Right cardiac atrium (tissue), 5 donors: ENCODE measurements at places on chromosomes 7 and 10. TPM values are rescaled to one million over a fixed set of nuclear protein-coding genes. Genes with fewer than 3 reads are reported as not detected.

- no peak for DNase-seq
These were observed 11.7 kb downstream of the CDHR1 start for GRCh38 chr10:84205853-84206525.

DNA sequence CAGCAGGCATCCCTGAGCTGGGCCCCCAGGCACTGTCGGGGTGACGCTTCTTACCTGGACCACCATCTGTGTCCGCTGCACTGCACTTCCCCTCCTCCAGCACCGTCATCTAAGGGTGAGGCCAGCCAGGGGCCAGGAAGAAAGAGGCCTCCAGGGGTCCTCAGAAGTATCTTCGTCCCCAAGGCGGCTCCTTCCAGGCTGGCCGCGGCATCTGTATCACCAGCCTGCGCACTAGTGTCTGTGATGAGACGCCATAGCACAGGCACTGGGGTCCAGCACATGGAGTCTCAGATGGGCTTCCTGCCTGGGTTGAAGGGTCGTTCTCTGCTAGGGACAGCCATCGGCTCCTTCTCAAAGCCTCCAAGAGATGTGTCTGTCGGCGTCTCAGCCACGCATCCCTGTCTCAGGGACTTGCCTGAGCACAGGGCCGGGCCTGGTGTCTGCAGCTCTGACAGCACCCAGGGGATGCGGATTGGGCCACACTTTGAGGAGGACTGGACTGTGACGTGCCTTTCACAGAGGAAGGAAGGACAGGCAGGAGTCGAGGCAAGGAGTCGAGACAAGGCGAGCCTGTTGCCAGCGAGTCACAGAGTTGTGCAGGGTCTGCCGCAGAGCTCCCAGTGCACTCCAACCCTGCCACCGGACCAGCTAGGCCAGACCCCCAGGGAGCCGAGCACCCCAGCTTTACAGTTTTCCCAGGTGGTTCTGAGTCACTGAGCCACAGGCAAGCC lies 101.5 kb upstream of the DIP2C start:
- peak; percentile 29 for DNase-seq

DNA sequence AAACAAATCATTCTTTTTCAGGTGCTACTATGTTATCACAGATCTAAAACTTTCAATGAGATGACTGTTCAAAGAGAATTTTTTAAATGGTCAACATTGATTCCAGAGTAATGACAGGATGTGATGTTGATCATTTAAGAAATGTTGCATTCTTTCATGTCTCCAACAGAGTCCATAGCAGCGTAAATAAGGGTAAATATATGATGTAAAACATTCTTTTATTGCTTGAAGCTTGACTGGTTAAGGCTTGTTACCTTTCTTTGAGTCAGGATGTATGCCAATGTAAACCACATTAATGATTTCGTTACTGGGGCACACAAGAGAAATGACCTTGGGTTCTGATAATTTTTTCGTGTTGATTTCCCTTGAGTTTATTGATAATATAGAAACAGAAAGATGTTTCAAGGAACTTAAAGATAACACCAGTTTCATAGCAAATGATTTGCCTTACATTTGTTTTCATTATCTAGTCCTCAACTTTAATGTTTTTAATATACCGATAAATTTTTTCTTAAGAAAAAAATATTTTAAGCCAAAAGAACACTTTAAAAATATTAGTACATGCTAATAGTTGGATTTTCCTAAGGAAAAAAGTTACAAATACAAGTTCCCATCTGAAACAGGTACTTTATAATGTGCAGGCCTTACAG lies 3.5 kb downstream of the STK17A start:
- no peak for DNase-seq

- no peak for DNase-seq
These were observed 103.6 kb downstream of the LYZL1 start for GRCh38 chr10:29392376-29393021.

Gene GIMAP2
- 8.3 TPM for total RNA-seq

- no peak for DNase-seq
These were observed 2.0 kb downstream of the BAZ1B start for GRCh38 chr7:73519867-73520672.

DNA sequence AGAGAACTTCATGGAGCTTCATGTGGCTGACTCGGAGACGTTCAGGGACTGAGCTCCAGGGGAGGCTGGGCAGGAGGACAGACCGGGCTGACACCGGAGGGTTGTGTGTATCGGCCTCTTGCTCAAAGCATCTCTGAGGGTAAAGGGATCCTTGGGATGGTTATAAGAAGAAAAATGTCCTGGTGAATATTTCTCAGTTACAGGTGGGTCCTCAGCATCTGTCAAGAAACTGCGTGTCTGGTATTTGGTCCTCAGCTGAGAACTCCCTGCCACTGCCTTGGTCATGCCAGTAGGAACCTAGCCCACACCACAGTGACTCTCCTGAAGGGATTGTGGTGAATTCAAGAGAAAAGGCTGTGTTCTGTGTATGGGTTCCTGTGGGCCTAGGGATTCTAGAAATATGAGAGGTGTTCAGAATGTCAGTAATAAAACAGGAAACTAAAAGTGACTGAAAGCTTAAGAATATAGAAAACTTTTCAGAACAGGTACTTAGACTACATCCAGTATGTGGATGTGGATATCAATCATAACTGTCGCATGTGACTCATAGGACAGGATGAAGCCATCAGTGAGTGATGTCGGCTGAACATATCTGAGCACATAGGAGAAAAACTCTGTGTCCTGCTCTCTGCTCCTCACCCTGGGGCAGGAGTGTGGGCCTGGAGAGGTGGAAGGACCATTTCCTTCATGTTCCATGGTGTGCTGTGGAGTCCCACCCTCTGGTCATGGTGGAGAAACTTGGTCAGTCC lies 28.4 kb downstream of the MBL2 start:
- no peak for DNase-seq

GRCh38 chr7:40516376-40516775 lies 381.6 kb downstream of the SUGCT start:
- no peak for DNase-seq

- DNase-seq = peak; percentile 49
These were observed 35.5 kb downstream of the ADGRA1 start for GRCh38 chr10:133123050-133123745.

GRCh38 chr7:126940723-126941307 lies 311.9 kb downstream of the GRM8 start:
- no peak for DNase-seq

- DNase-seq = no peak
These were observed 408.2 kb downstream of the DNAJB6 start for GRCh38 chr7:157744786-157745601.

Gene CALY
- not detected for total RNA-seq

DNA sequence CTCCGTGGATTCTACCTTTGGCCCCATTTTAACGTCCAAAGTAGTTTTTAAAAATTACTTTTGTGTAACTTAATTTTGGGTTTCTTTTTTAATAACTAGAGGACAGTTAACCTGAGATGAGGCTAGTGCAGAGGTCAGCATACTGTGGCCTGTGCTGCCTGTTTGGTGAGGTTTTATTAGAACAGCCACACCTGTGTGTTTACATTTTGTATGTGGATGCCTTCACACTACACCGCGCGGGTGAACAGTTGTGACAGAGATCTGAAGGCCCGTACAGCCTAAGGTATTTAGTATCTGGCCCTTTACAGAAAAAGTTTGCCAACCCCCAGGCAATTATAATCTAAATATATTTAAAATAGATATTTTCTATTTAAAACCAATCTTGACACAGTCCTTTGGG lies 46.9 kb downstream of the STK17A start:
- DNase-seq = no peak
